Progenitor cell of endocrine pancreas (in vitro differentiated cells): ENCODE measurements at places on chromosomes 1 and 21. TPM values are rescaled to one million over a fixed set of nuclear protein-coding genes. Genes with fewer than 3 reads are reported as not detected.

GRCh38 chr1:190847166-190847565 is 369.5 kb upstream of the BRINP3 start:
- H3K36me3 ChIP-seq = no peaks in the 10 kb centered on the region
- H3K4me3 ChIP-seq = no peak overlapping the region
- no peaks in the 10 kb centered on the region for H3K27me3 ChIP-seq
- peaks cover 13% of the 10 kb centered on the region for H3K4me1 ChIP-seq

WNT3A gene
- total RNA-seq = not detected in 2 replicates

MEX3A gene
- total RNA-seq = 112 and 113 TPM in 2 replicates

GRCh38 chr1:161166669-161167548 is 683 bp downstream of the PPOX start:
- no peak for DNase-seq
- peaks cover 27% of the 10 kb centered on the region for H3K36me3 ChIP-seq
- no peaks in the 10 kb centered on the region for H3K27me3 ChIP-seq
- H3K4me3 ChIP-seq = peak overlapping the region; percentile 87

DNA sequence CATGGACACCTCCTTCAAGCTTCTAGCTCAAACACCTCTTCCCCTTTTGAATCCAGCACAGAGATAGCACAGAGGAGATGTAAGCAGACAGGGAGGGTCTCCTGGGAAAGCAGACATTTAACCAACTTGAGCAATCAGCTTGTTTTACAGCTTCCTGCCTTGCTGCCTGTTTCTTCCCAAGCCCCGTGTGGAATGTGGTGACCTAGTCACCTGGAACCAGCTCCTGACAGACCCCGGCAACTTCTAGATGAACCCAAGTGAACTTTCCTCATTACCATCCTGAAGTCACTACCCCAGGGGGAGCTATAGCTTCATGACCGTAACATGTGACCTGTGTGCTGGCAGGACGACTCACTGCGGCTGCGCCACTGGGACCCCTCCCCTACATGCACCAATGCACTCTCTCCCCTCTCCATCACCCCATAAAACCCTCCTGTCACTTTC is 24.1 kb upstream of the TTF2 start:
- H3K36me3 ChIP-seq = no peaks in the 10 kb centered on the region
- H3K4me3 ChIP-seq = no peak overlapping the region
- H3K4me1 ChIP-seq = peaks cover 14% of the 10 kb centered on the region
- H3K27ac ChIP-seq = no peak overlapping the region

GCSAML gene
- not detected in 2 replicates for total RNA-seq

- H3K4me3 ChIP-seq = no peak overlapping the region
- no peaks in the 10 kb centered on the region for H3K4me1 ChIP-seq
- no peaks in the 10 kb centered on the region for H3K36me3 ChIP-seq
- DNase-seq = no peak
Observed at GRCh38 chr1:48931506-48932192, 155.0 kb upstream of the BEND5 start.

- no peak for DNase-seq
- H3K4me3 ChIP-seq = no peak overlapping the region
- no peaks in the 10 kb centered on the region for H3K4me1 ChIP-seq
- no peaks in the 10 kb centered on the region for H3K36me3 ChIP-seq
Observed at GRCh38 chr1:2444138-2444591, 31.8 kb upstream of the PEX10 start.

SPATA1 gene
- total RNA-seq = 1.9 and 2.5 TPM in 2 replicates
